ENCODE measurements at places on chromosomes 12 and 14.

- DNase-seq, result no peak
These were observed 68.5 kb upstream of the BEGAIN start for GRCh38 chr14:100655741-100656085.

DNA sequence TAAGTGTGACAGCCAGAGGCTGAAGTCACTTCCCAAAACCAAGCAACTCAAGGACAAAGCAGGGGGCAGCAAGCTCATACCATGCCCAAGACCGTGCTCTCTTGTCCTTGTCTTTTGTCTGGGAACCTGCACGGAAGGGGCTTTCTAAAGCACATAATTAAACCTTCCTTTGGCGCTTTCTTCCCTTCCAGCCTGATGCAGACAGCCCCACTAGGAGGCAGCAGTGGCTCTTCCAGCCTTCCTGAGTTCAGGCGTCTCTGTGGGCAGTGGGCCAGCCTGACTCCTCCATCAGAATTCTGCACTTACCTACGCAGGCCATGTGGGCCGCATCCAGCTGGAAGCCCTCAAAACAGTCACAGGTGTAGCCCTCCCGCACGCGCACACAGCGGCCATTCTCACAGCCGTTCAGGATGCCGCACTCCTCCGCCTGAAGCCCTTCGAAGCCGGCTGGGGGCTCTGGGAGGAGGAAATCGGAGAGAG, 7.6 kb downstream of the ISCA2 start:
- DNase-seq, result peak; percentile 87

- no peak for DNase-seq
These were observed at the start of gene TMCC3 for GRCh38 chr12:94650143-94651056. TSS of gene TMCC3 (minus strand) at chr12:94650557. CDS start at chr12:94650430, 127 bp downstream.

DNA sequence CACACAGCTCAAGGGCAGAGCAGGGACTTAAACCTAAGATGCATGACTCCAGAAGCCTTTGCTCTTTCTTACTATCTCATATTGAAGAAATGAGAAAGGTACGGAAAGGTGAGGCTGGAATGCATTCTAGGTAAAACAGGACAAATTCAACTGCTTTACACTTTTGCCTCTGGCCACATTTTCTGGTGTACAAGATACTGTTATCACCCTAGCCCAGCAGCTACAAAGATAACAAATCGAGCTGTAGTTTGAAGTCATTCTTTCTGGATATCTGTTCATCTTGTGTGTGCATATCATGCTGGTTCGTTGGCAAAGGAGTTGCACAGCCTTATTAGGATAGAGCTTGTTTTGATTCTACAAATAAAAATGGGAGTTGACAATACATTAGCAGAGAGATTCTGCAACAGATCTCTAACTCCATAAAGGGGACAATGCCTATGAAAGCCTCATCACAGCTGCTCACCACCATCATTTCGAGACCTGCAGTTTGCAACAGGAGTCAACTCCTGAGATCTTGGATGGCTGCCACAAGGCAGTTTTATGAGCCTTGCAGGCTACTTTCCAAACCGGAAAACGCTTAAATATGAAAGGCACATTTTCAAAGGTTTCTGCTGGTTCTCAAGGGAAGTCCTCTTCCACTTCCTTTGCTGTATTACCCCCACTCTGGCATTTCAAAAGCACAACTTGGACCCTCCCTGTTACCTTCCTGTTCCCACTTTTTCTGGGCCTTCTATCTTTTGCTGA, 64.9 kb downstream of the STXBP6 start:
- no peak for DNase-seq

GRCh38 chr12:33813536-33813935, 208.8 kb upstream of the ALG10 start:
- no peak for DNase-seq

DNA sequence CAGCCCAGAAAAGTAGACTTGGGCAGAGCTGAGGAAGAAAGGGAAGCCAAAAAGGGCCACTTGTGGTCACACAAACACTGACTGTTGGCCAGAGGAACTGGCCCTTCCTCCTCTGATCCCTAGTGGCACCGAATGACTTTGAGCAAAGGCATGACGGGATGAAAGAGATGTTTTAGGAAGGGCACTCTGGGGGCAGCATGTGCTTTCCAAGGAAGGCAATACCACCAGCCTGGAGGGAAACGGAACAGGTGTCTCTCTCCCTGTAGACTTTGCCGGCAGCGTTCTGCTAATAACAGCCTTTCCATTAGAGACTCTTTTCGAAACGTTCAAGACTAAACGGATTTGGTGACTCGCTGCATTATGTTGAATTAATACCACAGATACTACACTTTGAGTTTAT, 12.3 kb upstream of the FBXO21 start:
- no peak for DNase-seq

DNA sequence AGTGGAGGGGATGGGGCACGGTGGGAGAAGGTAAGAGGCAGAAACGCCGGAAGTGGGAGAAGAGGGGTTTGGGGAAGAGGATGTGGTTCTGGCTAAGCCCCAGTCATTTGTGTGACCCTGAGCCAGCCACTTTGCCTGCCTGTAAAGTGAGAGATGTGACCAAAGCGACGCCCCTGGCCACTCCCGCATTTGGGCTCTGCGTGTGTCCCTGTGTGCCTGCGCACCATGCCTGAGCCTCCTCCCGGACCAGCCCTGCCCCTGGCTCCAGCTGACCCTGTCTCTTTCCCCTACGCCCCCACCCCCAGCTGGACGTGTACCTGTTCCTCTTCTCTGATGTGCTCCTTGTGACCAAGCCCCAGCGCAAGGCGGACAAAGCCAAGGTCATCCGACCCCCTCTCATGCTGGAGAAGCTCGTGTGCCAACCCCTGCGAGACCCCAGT, 8.0 kb downstream of the PLEKHG6 start:
- no peak for DNase-seq

- DNase-seq, result peak; percentile 94
These were observed 18.9 kb downstream of the PITPNM2 start for GRCh38 chr12:123131879-123132402.

DNA sequence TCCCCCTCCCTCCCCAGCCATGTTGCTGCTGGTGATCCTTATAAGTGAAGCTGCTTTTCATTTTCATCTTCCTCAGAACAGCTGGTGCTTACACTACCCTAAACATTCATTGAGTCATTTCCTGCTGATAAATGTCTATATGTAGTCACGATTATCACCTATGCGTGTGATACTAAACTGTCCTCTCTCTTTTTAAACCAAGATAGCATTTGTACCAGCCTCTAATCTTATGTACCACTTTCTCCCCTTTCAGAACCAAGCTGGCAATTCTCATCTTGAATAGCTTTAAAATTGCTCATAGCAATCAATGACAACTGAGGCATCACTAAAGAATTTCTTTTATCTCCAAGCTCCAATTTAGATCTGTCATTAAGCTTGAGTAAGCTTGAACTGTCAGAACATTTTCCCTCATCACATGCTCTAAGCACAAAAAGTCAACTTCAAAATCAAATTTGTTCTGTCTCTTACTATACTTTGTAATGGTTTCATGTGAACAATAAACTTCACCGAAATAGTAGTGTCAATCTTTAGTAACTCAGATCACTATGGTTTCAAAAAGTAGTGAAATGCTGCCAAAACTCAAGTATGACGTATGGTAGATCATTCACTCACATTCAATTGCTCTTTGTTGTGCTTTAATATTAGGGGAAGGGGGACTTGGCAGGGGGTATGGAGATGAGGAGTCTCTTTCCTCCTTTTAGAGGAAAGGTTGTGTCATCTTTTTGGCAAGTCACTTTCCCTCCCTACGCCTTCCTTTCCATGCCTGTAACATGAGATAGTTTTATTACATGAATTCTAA, 178.1 kb upstream of the NOVA1 start:
- no peak for DNase-seq

DNA sequence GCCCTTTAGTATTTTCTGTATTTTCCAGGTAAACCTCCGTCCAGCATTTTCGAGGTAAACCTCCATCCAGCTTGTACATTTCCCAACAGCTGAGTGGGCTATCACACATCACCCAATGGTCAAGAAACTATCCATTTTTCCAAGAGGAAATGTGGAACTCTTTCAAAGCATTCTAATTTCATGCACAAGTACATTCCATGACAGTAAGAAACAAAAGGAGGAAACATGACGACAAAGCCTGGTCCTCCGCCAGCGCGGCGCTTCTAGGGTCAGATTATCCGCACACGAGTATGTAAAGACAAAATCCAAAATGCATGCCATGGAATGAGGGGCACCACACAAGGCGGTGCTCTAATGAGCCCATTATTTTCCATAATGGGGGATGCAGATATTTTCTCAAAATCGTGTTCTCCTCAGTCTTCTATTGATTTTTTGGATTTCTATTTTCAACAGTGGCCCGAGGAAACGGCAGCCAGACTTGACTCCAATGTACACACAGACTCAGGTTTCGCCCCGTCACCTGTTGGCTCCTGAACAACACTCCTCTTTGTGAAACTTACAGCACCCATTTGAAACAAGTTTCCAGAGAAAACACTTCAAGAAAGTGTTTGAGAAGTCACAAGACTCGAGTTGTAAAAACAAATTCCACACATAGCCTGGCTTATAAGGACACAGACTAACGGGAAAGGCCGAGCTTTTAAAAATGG, 107.4 kb downstream of the PRICKLE1 start:
- peak; percentile 55 for DNase-seq

- no peak for DNase-seq
These were observed 336.4 kb upstream of the FBXO33 start for GRCh38 chr14:39768589-39768988.

DNA sequence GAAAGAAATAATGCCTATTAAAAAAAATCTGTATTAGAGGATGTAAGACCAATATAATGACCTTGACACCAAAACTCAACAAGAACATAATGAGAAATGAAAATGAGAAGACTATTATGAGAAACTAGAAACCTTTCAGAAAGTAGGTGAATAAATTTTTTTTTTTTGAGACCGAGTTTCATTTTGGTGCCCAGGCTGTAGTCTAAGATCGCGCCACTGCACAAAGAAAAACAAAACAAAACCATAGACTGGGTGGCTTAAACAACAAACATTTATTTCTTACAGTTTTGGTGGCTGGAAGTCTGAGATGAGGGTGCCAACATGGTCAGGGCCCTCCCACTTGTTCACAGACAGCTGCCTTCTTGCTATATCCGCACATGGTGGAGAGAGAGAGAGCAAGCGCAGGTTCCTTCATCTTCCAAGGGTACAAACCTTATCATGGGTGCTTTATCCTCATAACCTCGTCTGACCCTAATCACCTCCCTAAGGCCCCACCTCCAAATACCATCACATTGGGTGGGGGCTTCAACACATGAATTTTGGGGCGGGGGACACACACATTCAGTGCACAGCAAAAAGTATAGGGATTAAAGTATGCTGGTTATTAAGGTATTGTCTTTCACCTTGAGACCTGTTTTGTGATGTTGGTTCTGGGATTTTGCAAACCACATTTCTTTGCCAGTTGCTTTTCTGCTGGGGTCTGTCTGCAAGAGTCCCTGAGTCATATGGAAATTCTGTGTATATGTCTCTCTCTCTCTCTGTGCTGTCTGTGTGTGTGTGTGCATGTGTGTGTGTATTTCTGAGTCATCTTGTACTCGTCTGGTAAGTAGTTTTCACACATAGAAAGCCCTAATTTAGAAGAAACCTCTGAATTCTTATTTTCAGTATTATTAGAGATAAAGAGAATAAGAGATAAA, 26.2 kb downstream of the ZCRB1 start:
- DNase-seq, result no peak

DNA sequence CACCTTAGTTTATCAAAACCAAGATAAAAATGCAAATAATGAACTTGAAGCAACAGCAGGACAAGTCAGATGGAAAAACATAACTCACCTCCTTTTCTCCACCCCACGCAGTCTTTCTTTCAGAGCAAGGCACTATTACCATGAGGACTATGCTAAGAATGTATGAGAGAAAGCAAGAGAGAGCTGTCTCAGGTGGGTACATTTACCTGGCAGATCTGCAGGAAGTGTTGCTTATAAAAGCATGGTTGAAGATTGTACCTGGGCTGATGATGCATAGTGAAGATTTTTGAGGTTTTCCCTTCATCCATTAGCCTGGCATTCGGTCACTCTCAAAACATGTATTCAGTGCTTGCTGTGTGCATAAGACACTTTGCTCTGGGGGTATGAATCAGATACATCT, 68.8 kb upstream of the IFNG-AS1 start:
- no peak for DNase-seq

- no peak for DNase-seq
These were observed 2.0 kb upstream of the IRAK3 start for GRCh38 chr12:66187036-66187435.

DNA sequence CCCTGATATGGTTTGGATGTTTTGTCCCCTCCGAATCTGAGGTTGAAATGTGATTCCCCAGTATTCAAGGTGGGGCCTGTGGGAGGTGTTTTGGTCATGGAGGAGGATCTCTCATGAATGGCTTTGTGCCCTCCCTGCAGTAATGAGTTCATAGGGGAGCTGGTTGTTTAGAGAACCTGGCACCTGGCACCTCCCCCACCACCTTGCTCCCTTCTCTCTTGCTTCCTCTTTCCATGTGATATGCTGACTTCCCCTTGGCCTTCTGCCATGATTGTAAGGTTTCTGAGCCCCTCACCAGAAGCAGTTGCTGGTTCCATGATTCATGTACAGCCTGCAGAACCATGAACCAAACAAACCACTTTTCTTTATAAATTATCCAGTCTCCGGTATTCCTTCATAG, 32.6 kb downstream of the CD163L1 start:
- no peak for DNase-seq

DNA sequence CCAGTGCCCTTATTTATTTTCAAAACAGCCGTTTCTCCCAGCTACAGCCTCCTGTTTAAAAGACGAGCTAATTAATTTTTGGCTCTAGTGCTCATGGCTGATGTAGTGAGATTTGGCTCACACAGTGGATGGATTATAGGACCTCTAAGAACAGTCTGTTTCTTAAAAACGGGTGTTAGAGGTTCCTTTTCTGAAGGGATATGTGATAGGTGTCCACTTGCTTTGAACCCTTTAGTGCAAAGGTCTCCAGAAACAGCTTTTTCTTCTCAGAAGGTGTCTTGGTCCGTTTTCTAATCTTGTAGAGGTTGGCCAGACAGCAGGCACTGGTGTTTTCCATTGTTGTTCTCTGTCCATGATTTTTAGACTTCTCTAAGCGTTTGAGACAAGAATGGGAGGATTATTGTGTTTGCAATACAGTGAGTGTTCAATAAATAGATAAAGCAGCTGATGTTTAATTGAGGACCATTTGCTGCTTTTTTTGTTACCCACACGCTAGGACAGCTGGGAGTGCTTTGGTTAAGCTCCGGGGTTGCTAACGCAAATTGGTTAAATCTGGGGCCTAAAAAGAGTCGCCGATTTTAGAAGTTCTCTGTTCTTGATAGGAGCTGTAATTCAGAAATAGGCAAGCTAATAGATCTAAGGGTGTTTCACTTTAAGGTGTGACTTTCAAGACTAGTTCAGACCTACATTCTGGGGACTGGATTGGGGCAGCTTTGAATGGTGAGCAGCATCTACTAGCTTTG, 1.0 kb downstream of the BORCS5 start:
- DNase-seq, result no peak
